CD4-positive, alpha-beta T cell treated with Interleukin-21 for 1 hour (primary cell): ENCODE measurements at places on chromosomes 4 and X.

GRCh38 chr4:22552812-22553211 is 36.9 kb upstream of the ADGRA3 start:
- DNase-seq: no peak

DNA sequence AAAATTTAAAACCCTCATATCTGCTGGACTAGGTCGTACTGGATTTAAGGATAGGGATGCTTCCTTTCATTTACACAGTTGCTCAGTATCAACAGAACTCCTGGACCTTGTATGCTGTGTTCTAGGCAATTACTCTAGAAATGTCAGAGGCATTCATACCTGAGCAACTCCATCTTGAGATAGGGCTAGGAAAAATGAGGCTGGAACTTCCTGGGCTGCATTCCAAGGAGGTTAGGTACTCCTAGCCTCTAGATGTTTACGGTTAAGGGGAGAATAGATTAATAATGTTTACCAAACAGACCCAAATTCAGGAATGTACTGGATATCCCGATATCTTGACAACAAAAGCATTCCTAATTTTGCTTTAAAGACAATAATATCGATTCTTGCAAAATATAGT is 84.7 kb upstream of the NLGN4X start:
- DNase-seq: no peak

DNA sequence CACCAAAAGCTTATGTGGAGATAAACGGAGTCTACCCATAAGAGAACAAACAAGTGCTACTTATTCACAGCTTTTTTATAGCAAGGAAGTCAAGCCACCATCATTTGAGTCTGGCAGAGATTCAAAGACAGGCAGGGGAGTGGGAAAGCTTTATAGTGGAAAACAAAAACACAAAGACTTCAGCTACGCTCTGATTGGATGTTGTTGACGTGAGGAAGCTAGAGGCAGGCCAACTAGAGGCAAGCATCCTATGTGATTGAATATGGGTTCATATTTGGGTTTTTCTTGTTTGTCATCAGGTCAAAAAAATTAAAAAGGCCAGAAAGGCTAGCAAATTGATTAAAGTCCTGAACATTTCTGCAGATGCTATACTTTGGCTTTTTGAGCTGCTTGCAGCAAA is 719 bp upstream of the TCEAL4 start:
- DNase-seq: no peak

DNA sequence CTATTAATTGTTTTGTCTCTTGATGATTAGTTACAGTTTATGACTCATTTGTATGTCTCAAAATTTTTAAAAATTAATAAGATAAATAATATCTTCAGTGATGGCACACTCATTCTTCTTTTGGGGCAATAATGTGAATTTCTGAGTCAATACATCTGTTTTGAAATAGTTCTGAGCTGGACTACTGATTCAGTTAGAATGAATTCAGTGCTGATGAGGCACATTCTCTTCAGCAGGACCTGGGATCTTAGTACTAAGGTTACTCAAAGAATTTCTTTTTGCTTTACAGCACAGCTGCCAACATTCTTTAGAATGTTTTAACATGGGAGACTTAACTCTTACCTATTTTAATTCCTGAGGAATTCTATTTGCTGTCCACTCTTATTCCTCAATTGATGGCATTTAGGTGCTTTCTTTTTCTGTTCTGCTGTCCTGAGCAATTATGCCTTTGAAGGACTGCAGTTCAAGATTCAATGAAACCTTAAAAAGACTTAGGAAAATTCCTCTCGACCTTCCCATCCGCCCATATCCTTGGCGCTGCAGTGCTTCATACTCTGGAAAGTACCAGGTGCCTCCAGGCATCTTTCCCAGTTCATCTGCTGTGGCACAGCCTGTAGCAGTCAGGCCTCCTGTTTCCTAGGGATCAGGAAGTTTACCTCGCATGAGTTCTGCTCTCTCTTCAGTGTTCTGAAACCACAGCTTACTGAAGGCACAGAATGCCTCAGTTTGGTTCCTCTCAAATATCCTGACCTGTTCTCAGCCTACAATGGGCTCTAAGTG is 213.7 kb downstream of the FSTL5 start:
- DNase-seq: no peak

GRCh38 chrX:118383120-118383519 is 37.2 kb downstream of the WDR44 start:
- no peak for DNase-seq

- DNase-seq: no peak
Observed at GRCh38 chr4:101689220-101689619, 101.3 kb upstream of the BANK1 start.

DNA sequence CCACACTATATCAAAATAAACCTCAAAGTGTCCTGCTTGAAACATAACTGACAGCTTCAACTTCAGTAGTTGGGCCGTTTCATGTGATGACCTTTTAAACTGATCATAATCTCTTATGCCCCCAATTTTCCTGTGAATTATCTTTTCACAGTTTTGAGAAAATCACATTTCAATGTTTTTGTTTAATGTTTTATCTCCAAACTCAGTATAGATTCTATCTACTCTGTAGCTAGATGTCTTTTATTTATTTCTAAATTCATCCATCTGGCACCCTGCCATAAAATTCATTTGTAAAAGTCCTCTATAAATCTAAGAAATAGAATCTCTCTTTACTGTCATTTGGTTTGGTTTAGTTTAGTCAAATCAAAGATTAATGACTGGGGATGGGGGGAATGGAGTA is 557.3 kb downstream of the ANKRD50 start:
- DNase-seq: no peak

DNA sequence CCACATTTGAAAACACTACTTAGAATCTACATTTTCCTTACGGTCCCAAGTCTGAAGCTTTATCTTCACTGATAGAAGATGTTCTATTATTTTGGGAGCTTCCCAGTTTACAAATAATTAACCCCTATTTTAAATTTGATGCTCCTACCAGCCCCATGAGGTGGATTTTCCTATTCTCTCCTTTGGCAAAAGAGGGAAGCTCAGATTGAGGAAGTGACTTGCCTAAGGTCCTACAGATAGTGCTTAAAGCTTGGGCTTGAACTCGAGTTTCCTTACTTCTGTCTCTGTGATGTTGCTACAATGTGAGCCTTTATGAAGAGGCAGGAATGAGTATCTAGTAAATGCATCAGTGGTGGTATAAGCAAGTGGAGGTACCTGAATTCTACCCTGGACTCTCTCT is 27.5 kb downstream of the HEPH start:
- DNase-seq: no peak

GRCh38 chrX:133676344-133677122 is 261.2 kb upstream of the GPC4 start:
- no peak for DNase-seq

DNA sequence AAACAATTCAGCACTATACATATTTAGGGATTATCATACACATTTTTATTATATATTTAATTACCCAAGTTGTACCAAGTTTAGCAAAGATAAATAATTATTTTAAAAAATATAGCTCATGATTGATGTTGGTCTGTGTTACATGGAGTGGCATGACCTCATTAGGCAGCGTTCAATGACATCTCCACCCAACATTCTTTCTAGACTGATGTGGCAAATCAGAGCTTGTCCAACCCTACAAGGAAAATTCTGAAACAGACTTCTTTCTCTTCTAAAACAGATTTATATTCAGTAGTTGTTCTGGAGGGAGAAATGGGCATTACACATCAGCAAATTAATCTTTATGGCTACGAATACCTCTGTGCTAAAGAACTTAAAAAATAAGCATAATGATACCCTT is 189.7 kb downstream of the PDGFC start:
- no peak for DNase-seq

- DNase-seq: no peak
Observed at GRCh38 chr4:140091305-140091704, 62.7 kb downstream of the MAML3 start.

DNA sequence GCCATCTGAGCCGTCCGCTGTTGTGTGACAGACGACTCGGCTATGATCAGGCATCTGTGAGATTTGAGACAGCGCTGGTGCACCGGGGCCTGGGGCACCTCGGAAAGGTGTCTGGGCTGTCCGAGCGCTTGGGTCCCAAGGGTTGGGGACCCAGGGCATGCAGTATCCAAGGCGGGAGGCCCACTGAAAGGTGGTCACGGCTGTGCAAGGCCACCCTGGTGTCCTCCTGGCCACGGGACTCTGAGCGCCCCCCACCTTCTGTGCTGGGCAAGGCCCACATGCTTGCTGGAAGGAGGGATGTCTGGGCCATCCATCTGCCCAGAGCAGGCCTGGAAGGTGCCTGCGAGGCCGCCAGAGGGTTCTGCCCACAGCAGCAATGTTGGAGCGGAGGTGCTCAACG is 19.9 kb downstream of the TACC3 start:
- no peak for DNase-seq

GRCh38 chr4:176125063-176125462 is 59.4 kb downstream of the WDR17 start:
- DNase-seq: no peak

GRCh38 chr4:20640989-20641388 is 59.3 kb upstream of the PACRGL start:
- DNase-seq: no peak

GRCh38 chrX:71053217-71053621 is 14.9 kb downstream of the SNX12 start:
- DNase-seq: peak; percentile 21

- peak; percentile 67 for DNase-seq
Observed at GRCh38 chr4:26985873-26986272, 125.2 kb downstream of the STIM2 start.

DNA sequence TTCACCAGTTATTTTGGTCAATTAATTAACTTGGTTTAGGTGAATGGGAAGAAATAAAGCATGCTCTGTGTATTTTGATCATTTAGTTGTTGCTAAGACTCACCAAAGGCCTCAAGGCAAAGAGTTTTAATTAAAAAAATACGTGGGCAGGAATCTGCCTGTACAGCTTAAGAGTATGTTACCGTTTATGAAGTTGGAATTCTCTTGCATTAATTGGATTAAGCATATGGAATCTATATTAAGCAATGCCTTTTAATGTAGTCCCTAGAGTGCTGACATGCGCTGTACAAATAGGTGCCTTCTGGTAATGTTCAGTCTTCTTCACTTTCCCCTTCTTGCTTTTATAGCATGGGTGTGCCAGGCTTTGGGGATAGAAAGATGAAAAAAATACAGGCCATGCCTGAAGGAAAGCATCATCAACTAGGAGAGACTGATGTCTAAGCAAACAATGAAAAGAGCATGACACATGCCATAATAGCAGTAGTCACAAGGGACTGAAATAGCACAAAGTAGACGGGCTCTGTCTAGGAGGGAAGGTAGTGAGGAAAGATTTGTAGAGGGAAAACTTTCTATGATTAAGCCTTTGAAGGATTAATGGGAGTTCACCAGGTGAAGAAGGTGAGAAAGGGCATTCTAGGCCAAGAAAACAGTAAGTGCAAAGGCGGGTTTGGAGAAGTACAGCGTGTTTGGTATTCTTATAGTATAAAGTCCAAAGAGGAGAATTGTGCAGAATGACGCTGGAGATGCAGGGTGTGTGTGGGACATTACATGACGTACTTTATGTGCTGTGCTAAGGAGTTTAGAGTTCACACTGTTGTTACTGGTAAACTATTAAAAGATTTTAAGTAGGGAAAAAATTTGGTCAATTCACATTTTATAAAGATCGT is 226.1 kb upstream of the ANXA3 start:
- DNase-seq: no peak

DNA sequence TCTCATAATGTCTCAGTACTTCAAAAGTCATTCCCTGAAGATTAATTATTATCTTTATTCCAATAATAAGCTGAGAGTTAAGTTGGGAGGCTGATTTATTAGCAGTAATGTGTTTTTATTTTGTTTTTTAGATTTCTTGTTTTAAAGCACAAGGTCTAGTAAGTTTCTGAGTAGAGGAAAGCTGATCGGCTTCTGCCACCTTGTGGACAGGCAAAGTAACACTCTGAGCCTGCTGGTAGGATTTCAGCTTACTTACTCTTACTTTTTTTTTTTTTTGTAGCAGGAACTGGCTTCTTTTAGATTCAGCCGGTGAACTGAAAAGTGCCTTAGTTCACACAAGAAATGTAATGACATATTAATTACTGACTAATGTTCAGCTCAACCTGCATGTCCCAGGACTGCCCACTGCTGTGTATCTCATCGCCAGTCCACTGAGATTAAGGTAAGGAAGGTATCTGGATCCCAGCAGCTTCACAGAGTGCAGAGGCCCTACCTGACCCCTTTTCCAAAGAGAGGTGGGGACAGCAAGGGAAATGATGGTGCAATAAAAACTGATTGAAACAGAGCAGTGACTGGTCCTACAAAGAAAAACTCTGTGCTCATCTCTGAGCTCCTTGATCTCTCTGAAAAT is 126.5 kb downstream of the ADGRA3 start:
- peak; percentile 36 for DNase-seq

GRCh38 chrX:13088156-13088487 is 43.7 kb upstream of the FAM9C start:
- no peak for DNase-seq

DNA sequence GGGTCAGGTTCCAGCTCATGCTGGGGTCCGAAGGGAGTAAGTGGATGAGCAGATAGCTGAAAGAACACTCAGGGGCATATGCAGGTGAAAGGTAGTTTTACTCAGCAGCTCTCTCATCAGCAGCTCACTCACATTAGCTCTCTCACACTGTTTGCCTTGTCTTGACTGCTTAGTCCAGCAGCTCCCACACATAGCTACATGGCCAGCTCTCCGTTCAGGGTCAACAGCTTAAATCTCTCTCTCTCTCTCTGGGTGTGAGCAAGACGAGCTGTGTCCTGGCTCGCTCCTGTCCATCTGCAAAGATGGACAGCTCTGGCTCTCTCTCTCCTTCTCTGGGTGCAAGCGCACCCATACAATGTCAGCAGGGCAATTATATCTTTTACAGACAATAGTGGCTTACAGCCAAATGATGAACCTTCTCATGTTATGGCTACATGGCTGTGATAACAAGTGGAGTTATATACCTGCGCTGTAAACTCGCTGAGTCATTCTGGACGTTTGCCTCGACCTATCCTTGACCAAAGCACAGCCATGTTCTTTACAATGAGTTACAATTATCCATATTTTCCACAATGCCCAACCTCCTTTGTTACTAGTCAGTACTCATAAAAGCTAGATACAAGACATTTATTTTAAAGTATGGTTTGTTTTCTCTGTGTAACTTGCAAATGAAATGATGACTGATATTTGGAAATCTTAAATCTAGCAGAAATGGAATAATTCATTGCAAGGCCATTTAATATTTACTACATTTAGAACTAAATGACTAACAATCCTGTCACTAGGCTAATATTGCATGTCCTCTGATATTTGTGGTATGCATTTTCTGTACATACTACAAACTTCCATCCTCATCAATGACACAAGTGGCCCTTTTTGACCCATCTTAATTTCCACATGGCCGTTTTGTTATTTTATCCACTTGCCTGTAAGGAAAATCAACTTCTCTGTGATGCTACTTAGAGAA is 9.3 kb downstream of the PAPSS1 start:
- DNase-seq: no peak

DNA sequence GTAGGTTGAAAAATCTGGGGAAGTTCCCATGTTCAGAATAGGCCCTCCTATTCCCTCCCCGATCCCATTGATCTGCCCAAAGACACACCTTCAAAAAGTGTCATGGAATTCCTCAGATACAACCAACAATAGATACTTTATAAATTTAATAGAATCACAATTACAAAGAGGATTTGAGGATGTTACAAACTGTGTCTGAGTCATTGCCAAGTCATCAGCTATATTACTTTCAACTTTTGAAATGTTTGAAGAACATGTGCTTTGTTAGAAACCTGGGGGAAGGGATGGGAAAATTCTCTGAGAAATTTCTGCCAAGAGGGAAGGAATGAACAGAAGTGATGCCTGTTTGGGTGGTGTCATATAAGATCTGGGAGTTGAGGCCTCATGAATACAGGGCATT is 46.7 kb downstream of the KCNIP4 start:
- DNase-seq: no peak
